ENCODE measurements at places on chromosomes 3 and 15. TPM values are rescaled to one million over a fixed set of nuclear protein-coding genes. Genes with fewer than 3 reads are reported as not detected.

- no peak overlapping the region for H3K27ac ChIP-seq
- H3K27me3 ChIP-seq, result no peaks in the 10 kb centered on the region
- no peak overlapping the region for H3K4me3 ChIP-seq
- H3K4me1 ChIP-seq, result no peaks in the 10 kb centered on the region
- H3K36me3 ChIP-seq, result no peaks in the 10 kb centered on the region
These were observed 229.7 kb upstream of the KCNMB2 start for GRCh38 chr3:178306432-178307115.

- no peaks in the 10 kb centered on the region for H3K27me3 ChIP-seq
- no peak for DNase-seq
- peaks cover 12% of the 10 kb centered on the region for H3K36me3 ChIP-seq
- H3K4me3 ChIP-seq, result no peak overlapping the region
- peaks cover 16% of the 10 kb centered on the region for H3K4me1 ChIP-seq
These were observed 2.9 kb upstream of the TFG start for GRCh38 chr3:100706365-100706764.

GRCh38 chr15:48637639-48638038 lies 7.9 kb downstream of the FBN1 start:
- H3K27me3 ChIP-seq, result peaks cover 19% of the 10 kb centered on the region
- no peak overlapping the region for H3K27ac ChIP-seq
- H3K4me3 ChIP-seq, result no peak overlapping the region
- no peak for DNase-seq
- H3K36me3 ChIP-seq, result no peaks in the 10 kb centered on the region

CCDC54 gene
- not detected for total RNA-seq

- no peak overlapping the region for H3K27ac ChIP-seq
- peaks cover 2% of the 10 kb centered on the region for H3K27me3 ChIP-seq
- DNase-seq, result no peak
These were observed 51.6 kb upstream of the NR2E3 start for GRCh38 chr15:71758711-71759110.

GRCh38 chr15:42731461-42731860 lies 5.5 kb downstream of the CDAN1 start:
- H3K36me3 ChIP-seq, result peaks cover 38% of the 10 kb centered on the region
- H3K27me3 ChIP-seq, result no peaks in the 10 kb centered on the region
- no peaks in the 10 kb centered on the region for H3K4me1 ChIP-seq
- no peak for DNase-seq

- DNase-seq, result no peak
- peaks cover 4% of the 10 kb centered on the region for H3K27me3 ChIP-seq
These were observed 91.1 kb upstream of the RNF7 start for GRCh38 chr3:141646760-141647561.
